Naive thymus-derived CD8-positive, alpha-beta T cell (primary cell): ENCODE measurements at places on chromosomes 16 and 17.

DNA sequence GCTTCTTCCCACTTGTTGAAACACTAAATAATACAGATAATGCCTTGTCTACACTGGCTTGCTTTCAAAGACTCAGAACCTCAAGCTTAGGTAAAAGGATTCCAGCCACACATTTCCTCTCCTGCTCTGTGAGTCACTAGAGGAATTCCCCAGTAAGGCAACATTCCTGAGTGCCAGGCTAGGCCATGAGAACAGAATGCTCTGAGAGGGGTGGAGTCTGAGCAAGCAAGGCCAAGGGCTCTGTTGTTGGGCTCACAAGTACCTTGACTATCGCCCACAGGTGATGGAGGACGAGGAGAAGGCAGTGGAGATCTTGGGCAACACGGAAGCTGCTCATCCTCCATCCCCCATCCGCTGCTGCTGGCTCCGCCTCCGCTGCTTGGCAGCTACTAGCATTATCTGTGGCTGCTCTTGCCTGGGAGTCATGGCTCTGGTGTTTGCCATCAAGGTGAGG is 6.7 kb upstream of the PHKG2 start:
- no peak for DNase-seq

DNA sequence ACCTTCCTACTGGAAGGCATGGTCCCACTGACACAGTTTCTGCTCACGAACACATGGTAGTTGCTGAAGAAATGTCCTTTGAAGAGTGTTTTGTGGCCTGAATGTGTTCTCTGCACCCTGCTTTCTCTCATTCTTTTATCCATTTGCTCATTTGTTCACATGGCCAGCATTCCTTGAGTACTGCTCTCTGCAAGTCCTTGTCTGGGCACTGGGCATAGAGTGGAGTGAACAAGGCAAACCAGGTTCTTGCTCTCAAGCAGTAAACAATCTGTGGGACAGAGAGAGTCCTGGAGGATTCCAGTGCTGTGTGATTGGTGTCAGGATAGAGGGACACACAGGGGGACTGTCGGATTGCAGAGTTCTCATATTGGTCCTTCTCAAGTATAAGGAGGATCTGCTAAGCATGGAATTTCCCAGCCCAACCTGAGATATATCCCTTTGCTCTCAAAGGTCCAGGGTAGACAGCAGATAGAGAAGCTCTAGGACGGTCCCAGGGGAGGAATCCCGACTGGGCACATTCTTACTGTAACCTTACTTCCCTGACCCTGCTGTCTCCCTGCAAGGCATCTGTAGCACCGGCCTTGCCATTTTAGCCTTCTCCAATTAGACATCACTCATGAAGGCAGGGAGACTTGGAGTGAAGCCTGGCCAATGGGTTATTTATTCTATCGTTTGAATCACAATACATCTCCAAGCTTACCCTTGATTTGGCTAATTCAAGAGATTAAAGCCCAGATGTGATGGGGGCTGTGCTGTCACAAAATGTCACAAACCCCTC is 32.3 kb downstream of the ARL4D start:
- no peak for DNase-seq

- DNase-seq, result no peak
Observed at GRCh38 chr16:10943064-10943353, 741 bp upstream of the DEXI start.

DNA sequence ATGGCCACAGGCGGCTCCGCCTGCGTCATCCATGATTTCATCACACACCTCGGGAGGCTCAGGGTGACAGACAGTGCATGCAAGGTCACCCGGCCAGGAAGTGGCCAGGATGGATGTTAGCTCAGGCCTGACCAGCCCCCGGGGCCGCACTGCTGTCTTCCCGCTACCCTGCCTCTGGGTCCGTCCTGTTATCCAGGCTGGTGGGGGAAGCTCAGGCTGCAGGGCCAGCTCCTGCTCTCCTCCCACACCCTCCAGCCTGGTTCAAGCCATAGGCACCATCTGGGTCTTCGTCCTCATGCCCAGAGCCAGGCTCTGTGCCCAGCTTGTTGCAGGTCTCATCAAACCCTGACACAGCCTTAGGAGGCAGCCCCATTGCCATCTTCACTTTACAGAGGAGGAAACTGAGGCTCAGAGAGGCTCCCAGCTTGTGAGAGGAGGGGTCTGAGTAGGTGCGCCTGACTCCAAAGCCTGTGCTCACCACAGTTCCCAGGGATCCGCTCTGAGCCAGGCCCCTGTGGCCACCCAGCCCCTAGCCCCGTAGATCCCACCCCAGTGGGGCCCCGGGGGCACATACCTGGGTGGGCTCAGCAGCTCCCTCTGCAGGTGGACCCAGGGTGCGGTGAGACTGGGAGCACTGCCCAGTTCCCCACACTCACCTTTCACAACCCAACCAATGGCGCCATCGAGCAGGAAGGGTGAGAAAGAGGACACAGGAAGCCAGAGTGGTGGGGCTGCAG is 412 bp upstream of the ADGRG3 start:
- DNase-seq, result no peak

- DNase-seq, result no peak
Observed at GRCh38 chr17:32921017-32921416, 6.9 kb upstream of the TMEM98 start.

DNA sequence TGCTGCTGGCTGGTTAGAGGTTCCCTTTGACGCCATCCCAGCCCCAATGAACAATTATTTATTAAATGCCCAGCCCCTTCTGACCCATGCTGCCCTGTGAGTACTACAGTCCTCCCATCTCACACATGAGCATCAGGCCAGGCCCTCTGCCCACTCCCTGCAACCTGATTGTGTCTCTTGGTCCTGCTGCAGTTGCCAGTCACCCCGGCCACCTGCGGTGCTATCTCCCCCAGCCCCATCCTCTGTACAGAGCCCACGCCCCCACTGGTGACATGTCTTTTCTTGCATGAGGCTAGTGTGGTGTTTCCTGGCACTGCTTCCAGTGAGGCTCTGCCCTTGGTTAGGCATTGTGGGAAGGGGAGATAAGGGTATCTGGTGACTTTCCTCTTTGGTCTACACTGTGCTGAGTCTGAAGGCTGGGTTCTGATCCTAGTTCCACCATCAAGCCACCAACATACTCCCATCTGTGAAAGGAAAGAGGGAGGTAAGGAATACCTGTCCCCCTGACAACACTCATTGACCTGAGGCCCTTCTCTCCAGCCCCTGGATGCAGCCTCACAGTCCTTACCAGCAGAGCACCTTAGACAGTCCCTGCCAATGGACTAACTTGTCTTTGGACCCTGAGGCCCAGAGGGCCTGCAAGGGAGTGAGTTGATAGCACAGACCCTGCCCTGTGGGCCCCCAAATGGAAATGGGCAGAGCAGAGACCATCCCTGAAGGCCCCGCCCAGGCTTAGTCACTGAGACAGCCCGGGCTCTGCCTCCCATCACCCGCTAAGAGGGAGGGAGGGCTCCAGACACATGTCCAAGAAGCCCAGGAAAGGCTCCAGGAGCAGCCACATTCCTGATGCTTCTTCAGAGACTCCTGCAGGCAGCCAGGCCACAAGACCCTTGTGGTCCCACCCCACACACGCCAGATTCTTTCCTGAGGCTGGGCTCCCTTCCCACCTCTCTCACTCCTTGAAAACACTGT is 11.3 kb downstream of the CX3CL1 start:
- no peak for DNase-seq

GRCh38 chr17:50363217-50364060 is 9.5 kb downstream of the MRPL27 start:
- no peak for DNase-seq

- no peak for DNase-seq
Observed at GRCh38 chr17:56919717-56920116, 5.9 kb upstream of the TRIM25 start.

DNA sequence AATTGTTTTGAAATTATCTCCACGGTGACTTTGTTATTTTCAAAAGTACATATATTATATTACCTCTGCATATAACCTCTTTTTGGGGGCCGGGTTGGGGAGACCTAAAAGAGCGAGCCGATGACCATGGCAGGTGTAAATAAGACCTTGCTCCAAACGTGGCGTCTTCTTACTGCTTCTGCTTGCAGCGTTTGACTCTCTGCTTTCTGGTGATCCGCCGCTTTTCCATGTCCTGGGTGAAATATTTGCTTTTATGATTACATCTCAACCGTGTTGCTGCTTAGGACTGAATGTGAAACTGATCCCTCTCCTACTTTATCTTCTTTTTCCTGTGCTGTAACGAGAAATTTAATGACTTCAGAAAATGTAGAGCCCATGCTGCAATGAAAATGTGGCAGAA is 18.1 kb downstream of the ATMIN start:
- no peak for DNase-seq

- DNase-seq, result no peak
Observed at GRCh38 chr17:76720211-76720610, 6.2 kb downstream of the JMJD6 start.

DNA sequence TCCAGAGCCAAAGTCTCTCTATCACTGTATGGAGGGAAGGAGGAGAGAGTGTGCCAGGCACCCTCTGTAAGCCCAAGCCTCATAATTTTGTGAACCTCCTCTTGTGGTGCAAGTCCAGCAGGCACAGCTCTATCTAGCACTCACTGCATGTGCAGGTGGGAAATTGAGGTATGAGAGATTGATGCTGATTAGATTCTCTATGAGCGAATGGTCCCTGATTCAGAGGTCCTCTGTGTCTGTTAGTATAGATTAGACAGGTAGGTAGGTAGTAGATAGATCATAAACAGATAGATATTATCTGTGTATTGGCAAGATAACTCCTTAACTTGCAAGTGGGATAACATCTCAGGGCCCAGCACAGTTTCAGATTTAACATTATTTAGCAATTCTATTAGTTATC is 209.5 kb downstream of the CNTNAP4 start:
- DNase-seq, result no peak

- DNase-seq, result no peak
Observed at GRCh38 chr16:27335349-27336053, 21.7 kb downstream of the IL4R start.

- no peak for DNase-seq
Observed at GRCh38 chr17:56319531-56319930, 166.3 kb downstream of the ANKFN1 start.

- no peak for DNase-seq
Observed at GRCh38 chr16:80938004-80938878, 68.4 kb downstream of the CMC2 start.

- DNase-seq, result no peak
Observed at GRCh38 chr16:703406-703805, 2.2 kb downstream of the FBXL16 start.

DNA sequence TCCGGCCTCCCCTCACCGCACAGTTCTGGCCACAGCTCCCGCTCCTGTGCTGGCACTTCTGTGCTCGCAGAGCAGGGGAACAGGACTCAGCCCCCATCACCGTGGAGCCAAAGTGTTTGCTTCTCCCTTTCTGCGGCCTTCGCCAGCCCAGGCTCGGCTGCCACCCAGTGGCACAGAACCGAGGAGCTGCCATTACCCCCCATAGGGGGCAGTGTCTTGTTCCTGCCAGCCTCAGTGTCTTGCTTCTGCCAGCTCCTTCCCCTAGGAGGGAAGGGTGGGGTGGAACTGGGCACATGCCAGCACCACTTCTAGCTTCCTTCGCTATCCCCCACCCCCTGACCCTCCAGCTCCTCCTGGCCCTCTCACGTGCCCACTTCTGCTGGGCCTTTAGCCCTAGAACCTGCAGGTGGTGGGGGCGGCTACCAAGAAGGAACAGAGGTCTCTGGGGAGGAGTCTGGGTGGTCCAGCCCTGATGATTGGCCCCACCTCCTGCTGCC is 645 bp upstream of the ELMO3 start:
- DNase-seq, result no peak

- no peak for DNase-seq
Observed at GRCh38 chr17:40558300-40558889, 6.9 kb downstream of the CCR7 start.

GRCh38 chr17:34412965-34413441 is 50.0 kb upstream of the CCL1 start:
- DNase-seq, result no peak

DNA sequence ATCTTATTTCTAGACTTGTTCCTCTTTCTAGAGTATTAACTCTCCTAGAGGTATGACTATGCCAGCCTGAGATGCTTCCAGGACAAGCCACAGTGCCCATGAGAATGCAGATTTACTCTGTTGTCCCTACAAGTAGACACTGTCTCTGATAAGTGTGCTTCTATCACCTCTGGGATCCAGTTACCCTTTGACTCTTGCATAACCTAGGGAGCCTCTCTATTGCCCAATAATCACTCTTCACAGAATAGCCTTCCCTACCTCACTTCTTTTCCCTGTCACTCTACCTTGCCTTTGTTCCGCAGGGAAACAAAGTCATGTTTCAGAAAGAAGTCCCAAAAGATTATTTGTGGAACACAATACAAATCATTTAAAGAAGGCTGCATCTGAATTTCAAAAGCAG is 1.6 kb upstream of the KRT34 start:
- no peak for DNase-seq

DNA sequence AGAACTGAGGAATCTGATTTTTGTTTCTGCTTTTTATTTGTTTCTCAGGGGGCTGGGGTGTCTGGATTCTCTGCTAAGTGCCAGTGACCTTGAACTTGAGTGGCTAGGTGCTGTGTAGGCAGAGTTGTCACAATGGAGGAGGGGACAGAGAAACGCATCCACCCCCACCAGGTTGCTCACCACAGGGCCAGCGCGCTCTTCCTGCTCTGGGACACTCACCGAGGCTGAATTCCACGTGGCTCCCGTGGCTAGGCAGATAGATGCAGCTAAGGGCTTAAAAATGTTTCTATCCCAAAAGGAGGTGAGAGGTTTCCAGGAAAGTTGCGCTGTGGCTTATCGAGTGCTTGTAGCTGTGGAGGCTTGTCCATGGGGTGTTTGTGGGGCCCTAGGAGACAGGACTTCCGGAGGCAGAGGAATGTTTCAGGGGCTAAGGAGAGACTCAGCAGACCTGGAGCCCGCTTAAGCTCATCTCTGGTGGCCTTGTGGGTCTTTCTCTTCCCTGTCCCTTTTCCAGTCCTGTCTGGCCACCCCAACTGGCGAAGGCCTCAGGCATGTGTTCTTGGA is 36.8 kb downstream of the ADCY7 start:
- DNase-seq, result no peak

DNA sequence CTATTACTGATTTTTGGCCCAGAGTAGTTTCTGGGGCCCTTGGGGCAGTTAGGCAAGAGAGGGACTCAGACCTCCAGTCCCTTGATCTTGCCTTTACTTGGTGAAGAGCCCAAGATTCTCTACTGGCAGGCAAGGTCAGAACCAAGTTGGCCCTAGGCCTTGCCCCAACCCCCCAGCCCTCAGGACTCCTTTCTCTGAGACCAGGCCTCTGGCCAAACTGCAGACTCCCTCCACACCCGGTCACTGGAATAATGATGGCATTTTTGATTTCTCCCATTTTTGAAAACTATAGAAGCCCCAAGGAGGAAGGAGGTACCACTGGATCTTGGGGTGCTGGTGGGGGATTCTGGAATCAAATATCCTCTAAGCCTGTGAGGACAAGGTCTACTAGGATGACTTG is 18.0 kb upstream of the HOXB9 start:
- DNase-seq, result no peak

- no peak for DNase-seq
Observed at GRCh38 chr16:57315416-57315815, 30.9 kb upstream of the PLLP start.

DNA sequence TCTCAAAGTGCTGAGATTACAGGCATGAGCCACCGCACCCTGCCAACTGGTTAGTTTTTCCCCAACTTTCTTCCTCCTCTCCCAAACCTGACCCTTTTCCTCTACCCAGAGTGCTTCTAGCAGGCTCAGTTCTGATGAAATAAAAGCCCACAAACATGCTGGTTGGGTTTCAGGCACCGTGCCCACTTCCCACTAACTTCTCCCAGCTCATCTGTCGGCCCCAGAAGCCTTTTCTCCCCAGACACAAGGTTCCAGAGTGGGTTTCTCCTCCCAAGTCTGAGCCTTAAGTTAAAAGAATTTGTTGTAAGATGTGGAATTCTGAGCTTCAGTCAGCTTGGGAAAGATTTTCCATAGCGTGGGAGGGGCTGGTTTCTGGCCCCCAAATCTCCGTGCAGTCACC is 11.5 kb upstream of the SCN4A start:
- no peak for DNase-seq

- no peak for DNase-seq
Observed at GRCh38 chr17:38797828-38798227, 1.5 kb downstream of the PIP4K2B start.
